ENCODE measurements at places on chromosomes 5 and 9. TPM values are rescaled to one million over a fixed set of nuclear protein-coding genes. Genes with fewer than 3 reads are reported as not detected.

DNA sequence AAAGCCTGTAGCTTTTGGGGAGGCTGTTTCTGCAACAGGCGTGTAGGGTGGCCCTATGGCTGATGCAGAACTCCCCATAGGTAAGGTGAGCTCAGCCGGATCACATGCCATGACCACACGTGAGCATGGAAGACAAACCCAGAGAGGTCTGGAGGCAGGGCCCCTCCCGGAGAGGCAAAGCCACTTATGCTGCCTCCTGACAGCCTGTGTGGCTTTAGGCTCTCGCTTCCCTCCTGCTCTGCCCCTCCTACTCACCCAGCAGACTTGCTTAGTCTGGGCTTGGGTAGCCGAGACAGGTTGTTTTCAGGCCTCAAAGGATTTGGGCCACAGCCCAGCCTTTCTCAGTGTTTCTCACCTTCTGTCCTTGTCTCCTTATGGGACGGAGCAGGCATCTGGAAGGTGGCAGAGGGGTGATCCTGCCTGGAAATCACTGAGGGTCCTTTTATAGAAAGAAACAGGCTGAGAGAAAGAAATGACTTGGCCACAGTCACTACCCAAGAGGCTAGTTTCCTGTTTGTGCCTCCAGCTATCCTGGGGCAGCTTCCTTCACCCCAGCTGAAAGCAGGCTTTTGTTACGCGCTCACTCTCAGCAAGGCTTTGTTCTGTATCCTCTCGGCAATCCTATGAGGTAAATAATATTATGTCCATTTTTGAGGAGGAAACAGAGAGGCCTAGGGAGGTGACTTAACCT lies 89.9 kb downstream of the DAB2IP start:
- DNase-seq, result no peak

DNA sequence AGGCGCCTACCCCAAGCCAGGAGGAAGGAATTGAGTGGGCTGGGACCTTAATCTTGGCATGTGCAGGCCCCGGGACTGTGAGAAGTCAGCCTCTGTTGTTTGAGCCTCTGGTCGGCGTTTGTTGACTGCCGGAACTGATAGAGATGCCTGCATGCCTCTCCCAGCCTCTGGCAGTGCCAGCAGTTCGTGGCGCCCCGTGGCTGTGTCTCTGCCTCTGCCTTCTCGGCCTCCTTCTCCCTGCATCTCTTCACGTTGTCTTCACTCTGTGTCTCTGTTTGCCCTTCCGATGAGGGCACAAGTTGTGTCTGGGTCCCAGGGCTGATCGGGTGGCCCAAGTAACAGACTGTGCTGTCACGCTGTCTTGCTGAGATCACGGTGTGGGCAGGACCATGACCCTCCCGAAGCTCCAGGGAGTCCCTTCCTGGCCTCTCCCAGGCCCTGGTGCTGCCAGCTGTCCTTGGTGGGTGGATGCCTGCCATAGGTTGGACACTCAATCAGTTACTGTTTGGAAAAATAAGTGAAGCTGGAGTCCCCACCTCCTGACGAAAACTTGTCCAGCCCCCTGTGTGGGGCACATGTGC lies 133.5 kb upstream of the LPCAT1 start:
- no peak for DNase-seq

- DNase-seq, result no peak
Measured at GRCh38 chr9:25260046-25260445, 418.2 kb downstream of the TUSC1 start.

GRCh38 chr5:111252799-111253545 lies 28.8 kb downstream of the CAMK4 start:
- DNase-seq, result no peak

- DNase-seq, result no peak
Measured at GRCh38 chr5:88886252-88886651, 3.3 kb upstream of the MEF2C start.

DNA sequence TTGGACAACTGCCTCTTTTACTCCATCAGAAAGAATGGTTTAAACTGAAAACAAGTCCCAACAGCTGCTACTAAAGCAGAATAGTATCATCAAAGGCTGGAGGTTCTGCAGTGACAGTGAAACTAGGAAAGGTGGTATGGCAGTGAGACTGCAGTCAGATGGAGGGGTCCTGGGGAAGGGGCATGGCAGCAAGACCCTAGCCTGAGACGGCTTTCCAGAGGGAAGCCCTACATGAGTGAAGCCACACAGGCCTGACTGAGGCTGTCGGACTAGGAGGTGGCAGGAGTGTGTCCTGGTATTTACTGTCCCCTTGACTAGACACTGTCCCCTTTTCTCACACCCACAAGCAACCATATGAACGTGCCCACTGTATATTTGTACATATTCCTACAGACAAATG lies 40.4 kb upstream of the IPPK start:
- DNase-seq, result no peak

- no peak for DNase-seq
Measured at GRCh38 chr9:106932178-106932577, 69.2 kb downstream of the ZNF462 start.

DNA sequence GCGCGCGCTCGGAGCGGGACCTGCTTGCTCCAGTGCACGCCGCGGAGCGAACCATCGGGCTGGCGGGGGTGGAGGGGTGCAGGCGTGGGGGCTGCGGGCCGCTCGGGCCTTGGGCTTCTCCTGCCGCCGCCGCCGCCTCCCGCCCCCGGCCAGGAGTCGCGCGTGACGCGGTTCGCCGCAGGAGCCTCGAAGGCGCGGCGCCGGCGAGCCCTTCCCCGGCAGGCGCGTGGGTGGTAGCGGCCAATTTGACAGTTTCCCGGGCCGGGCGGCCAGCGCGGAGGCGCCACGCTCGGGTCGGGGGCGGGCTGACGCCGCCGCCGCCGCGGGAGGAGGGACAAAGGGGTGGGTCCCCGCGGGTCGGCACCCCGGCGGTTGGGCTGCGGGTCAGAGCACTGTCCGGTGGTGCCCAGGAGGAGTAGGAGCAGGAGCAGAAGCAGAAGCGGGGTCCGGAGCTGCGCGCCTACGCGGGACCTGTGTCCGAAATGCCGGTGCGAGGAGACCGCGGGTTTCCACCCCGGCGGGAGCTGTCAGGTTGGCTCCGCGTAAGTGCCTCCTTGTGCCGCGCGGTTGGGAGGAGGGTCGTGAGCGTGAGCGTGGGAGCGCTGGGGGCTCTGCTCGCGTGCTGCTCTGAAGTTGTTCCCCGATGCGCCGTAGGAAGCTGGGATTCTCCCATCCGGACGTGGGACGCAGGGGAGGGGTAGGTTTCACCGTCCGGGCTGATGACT lies at the start of gene TJP2:
TJP2 (plus strand) TSS at position 387 of the 725 bp plus-strand sequence; CDS start at position 483, 96 bp downstream.
- peak; percentile 59 for DNase-seq

- no peak for DNase-seq
Measured at GRCh38 chr5:115262011-115262320, 711 bp downstream of the PGGT1B start.

- DNase-seq, result no peak
Measured at GRCh38 chr5:57491369-57491965, 8.9 kb upstream of the ACTBL2 start.

GRCh38 chr9:105608721-105609598 lies 51.0 kb downstream of the FKTN start:
- peak; percentile 52 for DNase-seq

GRCh38 chr5:67243944-67244343 lies 47.3 kb upstream of the CD180 start:
- DNase-seq, result no peak

GRCh38 chr9:136857581-136858412 lies 5.7 kb downstream of the MAMDC4 start:
- no peak for DNase-seq

- DNase-seq, result no peak
Measured at GRCh38 chr9:21413151-21413550, 4.2 kb downstream of the IFNA8 start.

DNA sequence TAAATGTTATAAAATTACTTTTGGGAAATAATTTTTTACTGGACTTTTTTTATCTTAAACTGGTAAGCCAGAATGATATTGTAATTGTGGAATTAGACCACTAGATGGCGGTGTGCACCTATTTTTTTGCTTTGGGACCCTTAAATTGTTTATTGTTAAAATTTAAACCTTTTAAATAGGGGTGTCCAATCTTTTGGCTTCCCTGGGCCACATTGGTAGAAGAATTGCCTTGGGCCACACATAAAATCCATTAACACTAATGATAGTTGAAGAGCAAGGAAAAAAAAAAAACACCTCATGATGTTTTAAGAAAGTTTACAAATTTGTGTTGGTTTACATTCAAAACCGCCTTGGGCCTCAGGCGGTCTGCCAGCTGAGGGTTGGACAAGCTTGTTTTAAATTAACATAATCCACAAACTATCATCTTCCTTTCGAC lies 28.4 kb upstream of the GADD45G start:
- peak; percentile 26 for DNase-seq

DNA sequence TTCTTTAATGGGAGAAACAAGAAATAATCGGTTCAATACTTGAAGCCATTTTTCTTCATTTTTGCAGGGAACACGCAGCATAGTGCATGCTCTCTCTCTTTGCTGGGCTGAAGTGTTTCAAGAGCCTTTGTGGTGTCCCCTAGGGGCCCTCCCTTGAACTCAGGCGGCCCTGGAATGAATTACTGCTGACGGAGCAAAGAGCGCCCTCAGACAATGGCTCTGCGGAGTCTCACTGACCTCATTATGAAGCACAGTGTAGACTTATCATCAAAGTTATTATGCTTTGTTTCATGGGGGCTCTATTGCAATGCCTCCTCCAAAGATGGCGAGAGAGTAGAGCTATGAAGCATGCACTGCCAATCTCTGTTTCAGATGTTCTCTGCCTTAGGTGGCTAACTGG lies 64.8 kb upstream of the ADCY2 start:
- no peak for DNase-seq

DNA sequence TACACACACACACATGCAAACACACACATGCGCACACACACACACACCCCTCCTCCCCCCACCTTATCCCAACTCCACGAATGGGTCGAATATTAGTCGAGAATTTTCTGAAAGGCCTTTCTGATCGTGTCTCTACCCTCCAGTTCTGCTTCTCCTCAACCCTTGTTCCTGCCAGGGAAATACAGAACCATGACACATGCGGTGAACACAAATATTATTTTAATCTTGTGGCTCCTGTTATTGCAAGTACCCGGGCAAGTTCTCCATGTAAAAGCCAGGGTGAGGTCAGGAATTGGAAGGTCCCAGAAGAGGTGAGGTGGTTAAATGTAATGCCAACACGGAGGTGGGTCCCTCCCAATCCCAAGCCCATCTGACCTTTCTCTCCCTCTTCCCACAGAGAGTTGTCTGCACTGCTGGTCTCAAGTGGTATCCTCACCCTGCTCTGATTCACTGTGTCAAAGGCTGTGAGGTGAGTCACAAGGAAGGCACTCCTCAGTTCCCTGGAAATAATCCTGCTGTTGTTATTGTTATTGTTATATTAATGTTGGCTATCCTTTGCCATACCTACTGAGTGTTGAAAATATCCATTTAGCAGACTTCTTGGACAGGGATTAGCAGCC lies 223.7 kb downstream of the PAPPA start:
- DNase-seq, result peak; percentile 23

- no peak for DNase-seq
Measured at GRCh38 chr5:117892360-117892759, 1096.0 kb downstream of the DTWD2 start.

GRCh38 chr5:171597946-171598640 lies 178.6 kb downstream of the FGF18 start:
- DNase-seq, result no peak

- DNase-seq, result no peak
Measured at GRCh38 chr9:9395539-9395938, 1217.3 kb downstream of the PTPRD start.

DNA sequence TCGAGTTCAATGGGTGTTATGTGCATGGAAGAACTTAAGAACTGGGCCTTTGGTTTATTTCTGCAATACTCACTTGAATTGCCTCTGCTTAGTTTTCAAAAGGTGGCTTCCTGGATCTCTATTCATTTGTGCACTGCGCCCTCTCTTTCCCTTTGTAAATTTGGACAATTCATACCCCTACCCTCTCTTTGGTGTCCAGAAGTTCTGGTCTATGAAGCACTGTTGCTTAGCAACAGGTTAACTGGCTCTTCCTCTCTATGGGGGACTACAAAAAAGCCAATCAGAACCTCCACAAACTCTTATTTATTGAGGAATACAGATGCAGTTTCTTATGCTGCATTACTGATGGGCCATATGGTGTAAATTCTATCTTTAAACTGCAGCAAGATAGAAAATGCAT lies 13.5 kb upstream of the FAM120A start:
- no peak for DNase-seq

- no peak for DNase-seq
Measured at GRCh38 chr5:168215646-168216045, 75.8 kb upstream of the WWC1 start.

DNA sequence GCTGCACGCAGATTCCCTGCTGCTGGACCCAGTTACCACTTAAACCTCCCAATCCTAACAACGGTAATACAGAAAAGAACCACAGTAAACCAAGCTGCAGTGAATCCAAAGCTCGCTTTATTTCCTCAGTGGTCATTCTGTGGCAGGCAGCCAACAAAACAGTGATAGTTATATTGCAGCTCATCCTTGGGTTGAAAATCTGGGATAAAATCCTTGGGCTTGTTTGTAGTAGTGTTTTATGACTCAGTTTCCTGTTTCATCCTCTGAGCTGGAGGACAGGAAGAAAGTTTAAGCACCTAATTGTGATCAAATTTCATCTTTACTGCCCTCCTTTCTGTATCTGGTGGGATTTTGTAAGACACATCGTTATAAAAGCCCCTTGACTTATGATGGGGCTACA lies 31.4 kb downstream of the HMGCR start:
- no peak for DNase-seq

GRCh38 chr5:100609594-100609993 lies 74.4 kb downstream of the FAM174A start:
- DNase-seq, result no peak

DNA sequence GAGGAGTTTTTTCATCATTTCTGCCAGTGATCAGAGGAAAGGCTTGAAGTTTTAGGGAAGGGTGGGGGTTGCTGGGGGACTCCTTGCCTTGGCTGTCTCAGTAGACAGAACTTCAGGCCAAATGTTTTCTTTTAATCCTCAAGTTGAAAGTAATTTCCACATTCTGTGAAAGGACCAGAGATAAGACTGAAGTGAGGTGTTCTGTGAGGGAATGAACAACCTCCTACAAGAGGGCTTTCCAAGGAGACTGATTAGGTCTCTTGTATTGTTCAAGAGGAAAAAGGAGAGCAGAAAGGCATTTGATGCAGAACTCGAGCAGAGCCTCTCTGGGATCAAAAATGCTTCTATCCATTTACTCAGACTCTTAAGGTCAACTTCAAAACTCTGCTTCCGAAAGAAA lies 282.1 kb upstream of the ATP10B start:
- no peak for DNase-seq

- no peak for DNase-seq
Measured at GRCh38 chr5:73895471-73895870, 269.5 kb downstream of the ARHGEF28 start.

Gene DRD1
- not detected for total RNA-seq

Gene PCDHGA2
- total RNA-seq, result 0.12 TPM

Gene CENPK
- 44.0 TPM for total RNA-seq

Gene CCDC180
- 1.9 TPM for total RNA-seq

Gene BRD9
- total RNA-seq, result 25.4 TPM

Gene HAUS6
- total RNA-seq, result 17.0 TPM

Gene PAX5
- total RNA-seq, result not detected

Gene TAS2R1
- not detected for total RNA-seq

Gene F2RL1
- 2.1 TPM for total RNA-seq

Gene PHF24
- not detected for total RNA-seq

Gene NUTM2F
- total RNA-seq, result not detected

Gene KIF4B
- not detected for total RNA-seq

Gene GARIN3
- not detected for total RNA-seq

Gene ARID3C
- total RNA-seq, result not detected

Gene NIPSNAP3A
- 22.1 TPM for total RNA-seq

Gene GABRA1
- not detected for total RNA-seq

Data from NCI-H460 (cell line).